AG20443 (cell line): ENCODE measurements at places on chromosomes 7 and 10.

DNA sequence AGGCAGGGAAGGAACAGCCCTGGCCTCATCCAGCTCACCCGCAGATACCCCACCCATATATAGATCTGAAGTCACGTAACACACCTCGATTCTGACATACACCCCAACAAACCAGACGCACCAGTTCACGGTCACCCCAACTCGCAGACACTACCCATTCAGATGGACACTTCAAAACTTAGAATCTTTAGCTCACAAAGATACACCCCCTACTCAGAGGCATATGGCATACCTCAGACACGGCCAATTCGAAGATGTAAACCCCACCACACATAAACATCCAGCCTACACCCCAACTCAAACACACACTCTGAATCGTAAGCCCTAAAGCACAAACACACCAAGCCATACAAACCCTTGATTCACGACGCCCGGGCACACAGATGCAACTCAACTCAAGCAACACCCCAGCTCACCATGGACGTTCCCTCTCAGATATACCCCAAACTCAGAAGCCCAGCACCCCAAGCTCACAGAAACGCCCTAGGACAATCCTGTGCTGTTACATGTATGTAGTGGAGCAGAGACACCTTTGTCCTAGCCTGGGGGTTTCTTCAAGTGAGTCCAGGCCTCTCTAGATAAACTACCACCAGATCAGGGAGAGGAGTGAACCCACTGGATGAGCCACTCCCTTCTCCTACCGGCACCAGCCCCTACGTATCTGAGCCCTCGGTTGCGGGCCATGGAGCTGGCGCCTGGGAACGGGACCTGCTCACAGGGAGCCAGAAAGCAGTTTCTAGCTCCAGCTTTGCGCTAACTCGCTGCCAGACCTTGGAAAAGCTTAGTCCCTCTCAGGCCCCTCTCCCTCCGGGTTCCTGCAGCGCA lies 8.8 kb downstream of the PSD start:
- no peak for DNase-seq

DNA sequence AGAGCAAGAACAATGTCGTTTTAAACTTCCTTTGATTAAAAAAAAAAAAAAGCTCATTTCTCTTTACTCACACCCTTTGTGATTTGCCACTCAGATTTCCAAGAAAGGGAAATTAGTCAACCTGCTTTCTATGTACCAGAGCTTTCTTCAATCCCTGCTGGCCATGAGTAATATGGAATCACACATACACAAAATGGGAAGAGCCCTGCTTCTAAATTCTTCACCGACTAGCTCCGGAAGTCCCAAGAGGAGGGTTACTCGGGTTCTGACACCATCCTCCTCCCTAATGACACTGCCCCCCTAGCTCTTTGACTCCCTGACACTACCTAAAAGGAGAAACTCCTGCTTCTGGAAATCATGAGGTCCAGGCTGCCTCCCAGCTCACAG lies 81.8 kb upstream of the SFMBT2 start:
- DNase-seq, result no peak

DNA sequence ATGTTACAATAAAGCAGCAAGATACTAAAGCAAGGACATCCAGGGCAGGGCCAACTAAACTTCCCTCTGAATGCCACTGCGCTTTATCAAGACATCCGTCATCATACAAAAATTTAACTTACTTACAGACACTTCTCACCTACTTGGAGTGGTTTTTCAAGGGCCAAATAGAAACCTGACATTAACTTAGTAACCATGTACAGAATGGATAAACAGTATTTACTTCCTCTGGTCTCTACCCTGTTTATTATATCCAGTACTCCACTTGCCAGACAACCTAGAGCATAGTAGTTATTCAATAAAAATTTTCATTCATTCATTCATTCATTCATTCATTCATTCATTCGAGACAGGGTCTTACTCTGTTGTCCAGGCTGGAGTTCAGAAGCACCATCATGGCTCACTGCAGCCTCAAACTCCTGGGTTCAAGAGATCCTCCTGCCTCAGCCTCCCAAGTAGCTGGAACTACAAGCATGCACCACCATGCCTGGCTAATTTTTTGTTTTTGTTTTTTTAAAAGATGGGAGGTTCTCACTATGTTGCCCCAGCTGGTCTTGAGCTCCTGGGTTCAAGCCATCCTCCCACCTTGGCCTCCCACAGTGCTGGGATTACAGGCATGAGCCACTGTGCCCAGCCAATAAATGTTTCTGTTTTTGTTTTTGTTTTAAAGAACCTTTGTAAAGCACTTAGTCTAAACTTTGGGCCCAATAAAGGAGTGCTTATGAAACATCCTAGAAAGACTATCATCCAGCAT lies 19.0 kb downstream of the SMURF1 start:
- DNase-seq, result no peak

- no peak for DNase-seq
Observed at GRCh38 chr7:5827755-5828154, 46.3 kb upstream of the RNF216 start.

GRCh38 chr7:40608321-40609075 lies 473.7 kb downstream of the SUGCT start:
- DNase-seq, result no peak

DNA sequence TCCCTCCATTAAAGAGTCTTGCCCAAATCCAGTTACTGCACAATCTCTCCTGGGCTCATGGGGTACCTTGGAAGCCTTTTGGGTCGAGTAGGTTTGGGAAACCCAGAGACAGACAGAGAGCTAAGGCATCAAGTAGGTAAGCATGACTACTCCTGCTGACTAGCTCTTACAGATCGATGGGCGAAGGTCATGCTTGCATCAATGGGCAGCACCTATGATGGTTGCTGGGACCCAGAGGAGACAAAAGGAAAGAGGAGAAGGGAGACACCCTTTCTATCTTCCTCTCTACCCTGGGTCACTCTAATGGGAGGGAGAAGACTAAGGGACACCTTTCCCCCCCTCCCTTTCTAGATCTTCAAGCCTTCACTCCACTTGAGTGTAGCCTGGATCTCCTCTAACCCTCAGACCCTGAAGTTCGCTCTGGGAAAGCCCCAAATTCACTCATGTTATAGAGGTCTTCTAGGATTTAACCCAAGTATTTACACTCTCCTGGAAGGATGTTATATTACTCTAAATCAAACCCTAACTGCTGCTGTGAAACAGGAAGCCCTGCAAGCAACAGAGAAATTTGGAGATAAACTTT lies 31.6 kb upstream of the ZNF746 start:
- no peak for DNase-seq

- no peak for DNase-seq
Observed at GRCh38 chr7:107242267-107242666, 73.5 kb downstream of the HBP1 start.

- no peak for DNase-seq
Observed at GRCh38 chr7:42452356-42452755, 215.3 kb upstream of the GLI3 start.
